ENCODE measurements at places on chromosomes 13 and 19.

DNA sequence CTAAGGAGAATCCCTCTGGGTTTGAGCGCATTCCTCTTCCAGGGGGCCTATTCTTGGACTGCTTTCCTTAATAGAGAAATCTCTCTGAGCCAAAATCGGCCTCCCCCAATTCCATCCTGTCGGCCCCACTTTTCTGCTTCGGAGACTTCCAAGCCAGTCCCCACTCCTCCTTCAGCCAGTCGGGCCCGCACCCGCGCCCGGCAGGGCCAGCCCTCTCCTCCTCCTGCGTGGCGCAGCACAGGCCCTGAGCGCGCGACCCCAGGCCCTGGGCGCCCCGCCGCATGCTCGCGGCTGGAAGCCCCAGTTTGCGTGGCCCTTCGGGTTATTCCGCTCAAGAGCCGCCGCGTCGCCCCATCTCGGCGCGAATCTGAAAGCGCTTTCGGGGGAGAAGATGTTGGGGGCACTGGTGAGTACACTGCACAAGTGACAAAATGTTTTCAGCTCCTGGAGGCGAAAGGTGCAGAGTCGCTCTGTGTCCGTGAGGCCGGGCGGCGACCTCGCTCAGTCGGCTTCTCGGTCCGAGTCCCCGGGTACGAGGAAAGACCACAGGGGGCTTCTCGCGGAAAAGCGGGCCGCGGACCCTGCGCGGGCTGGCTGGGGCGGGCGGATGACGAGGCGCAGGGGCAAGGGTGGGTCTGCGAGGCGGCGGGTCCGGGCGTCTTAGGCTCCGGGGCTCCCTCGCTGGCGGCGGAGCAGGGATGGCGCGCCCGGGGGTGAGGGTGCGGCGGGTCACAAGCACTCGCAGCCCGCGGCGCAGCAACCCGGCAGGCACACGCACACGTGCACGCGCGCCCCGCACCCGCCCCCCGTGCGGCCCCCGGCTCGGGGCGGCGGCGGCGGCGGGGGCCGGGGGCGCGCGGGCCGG is at the start of gene IL17D:
IL17D (plus strand) TSS at position 785 of the 865 bp plus-strand sequence. CDS start 303 bp downstream, outside the sequence.
- peak; percentile 7 for DNase-seq

GRCh38 chr13:40388617-40389016 is 277.8 kb downstream of the FOXO1 start:
- DNase-seq, result no peak

GRCh38 chr19:54014920-54015560 is 23.6 kb downstream of the CACNG6 start:
- no peak for DNase-seq

GRCh38 chr13:64723724-64724123 is 2506.4 kb downstream of the PCDH9 start:
- peak; percentile 90 for DNase-seq

GRCh38 chr19:18906605-18907519 is 10.9 kb upstream of the CERS1 start:
- DNase-seq, result no peak

GRCh38 chr19:54532528-54532927 is 29.9 kb downstream of the LAIR2 start:
- no peak for DNase-seq

DNA sequence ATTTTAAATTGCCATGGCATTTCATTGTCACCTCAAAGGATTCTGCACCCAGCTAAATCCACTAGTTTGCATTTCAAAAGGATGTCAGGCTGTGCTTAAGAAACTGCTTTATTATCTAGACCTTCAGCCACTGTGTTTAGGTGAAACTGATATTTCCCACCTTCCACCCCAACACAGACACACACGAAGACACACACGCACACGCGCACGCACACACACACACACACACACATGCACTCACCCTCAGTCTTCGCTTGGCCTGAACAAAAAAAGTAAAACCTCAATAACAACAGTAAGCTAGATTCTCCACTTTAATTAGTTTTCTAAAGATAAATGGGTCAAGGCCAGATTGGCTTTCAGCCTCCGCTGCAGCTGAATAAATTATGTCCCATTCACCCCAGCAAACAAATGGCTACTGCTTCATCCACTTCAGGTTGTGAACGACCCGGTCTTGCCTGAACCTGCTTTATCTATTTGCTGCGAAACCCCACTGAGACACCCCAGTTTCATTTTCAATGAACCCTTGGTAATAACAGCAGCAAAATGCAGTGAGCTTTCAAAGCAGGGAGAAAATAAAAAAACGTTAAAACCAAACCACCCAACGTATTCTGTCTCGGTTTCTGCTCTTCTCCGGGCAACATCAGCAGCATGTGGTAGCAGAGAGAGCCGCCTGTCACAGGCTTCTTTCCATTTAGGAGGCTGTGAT is 166.8 kb downstream of the DCT start:
- DNase-seq, result no peak

DNA sequence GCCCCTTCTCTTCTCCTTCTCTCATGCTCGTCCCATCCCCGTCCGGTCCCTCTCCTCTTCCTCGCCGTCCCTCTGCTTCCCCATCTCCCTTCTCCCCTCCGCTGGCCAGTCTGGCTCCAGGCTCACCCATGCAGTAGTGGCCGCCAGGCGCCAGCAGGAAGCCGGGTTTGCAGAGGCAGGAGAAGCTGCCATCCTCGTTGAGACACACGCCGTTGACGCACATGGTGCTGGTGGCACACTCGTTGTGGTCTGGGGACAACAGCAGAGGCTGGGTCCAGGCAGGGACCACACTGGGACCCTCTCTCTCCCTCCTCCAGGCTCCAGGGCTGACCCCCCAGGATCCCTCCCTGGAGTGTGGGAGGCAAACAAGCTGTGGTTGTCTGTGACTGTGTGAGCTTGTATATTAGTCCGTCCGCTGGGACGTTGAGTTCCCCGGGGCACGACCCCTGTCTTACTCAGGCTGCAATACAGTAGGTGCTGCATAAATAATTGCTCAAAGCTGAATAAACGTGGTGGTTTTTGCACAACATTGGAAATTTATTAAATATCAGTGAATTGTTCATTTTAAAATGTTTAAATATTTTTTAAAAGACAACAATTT is 16.4 kb downstream of the FBN3 start:
- no peak for DNase-seq

DNA sequence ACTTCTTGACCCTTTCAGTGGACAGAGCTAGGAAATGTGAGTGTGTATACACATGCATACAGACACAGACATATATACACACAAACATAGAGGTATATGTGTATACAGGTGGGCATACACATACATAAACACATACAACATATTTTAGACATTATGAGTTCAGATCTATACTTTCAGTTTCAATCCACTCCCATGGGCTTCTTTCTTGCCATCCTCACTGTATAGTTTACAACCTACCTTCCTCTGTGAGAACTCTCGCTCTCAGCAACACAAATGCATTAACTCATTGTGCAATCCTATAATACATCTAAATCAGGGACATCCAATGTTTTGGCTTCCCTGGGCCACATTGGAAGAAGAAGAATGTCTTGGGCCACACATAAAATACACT is 21.2 kb upstream of the SCEL start:
- DNase-seq, result no peak

- peak; percentile 63 for DNase-seq
Observed at GRCh38 chr19:53597023-53597422, 34.8 kb upstream of the DPRX start.

- peak; percentile 67 for DNase-seq
Observed at GRCh38 chr19:55486971-55487923, 989 bp upstream of the SSC5D start.

- peak; percentile 65 for DNase-seq
Observed at GRCh38 chr13:41917641-41918040, 43.3 kb downstream of the VWA8 start.

DNA sequence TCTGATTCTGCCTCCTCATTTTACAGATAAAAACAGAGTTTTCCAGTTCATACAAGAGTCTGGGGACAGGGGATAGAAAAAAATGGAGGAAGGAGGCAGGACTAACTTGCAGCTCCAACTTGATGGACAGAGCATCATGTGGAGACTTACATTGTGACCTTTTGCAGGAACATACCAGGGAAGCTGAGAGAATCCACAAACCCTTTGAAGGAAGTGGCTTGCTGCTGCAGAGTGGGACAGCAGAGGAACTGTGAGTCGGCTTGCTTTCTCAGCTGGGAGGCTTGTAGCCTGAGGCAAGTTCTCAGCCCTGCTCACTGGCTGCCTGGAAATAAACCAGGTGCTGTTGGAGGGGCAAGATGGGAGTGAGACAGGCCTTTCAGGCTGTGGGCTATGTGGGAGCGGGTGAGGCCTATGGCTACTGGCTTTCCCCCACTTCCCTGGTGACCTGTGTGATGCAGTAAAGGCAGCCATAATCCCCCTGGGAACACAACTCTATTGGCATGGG is 614.4 kb downstream of the KCTD12 start:
- DNase-seq, result no peak

DNA sequence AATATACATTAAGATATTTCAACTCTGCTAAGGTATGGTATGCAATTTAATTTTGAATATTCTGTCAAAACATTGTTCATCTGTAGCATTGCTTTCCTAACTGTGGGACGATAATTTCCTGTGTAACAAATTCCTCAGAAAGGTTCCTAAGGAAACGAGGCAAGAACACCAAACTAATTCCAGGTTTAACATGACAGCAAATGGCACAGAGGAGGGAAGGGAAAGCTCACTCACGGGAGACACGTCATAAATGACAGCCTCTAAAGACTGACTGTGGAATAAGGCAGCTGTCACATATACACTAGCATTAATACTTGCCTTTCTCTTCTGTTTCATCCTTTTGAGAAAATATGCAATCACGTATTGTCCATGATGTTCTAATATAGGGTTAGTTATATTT is 380.6 kb downstream of the LIG4 start:
- DNase-seq, result peak; percentile 5

- no peak for DNase-seq
Observed at GRCh38 chr13:40476175-40476958, 190.1 kb downstream of the FOXO1 start.

DNA sequence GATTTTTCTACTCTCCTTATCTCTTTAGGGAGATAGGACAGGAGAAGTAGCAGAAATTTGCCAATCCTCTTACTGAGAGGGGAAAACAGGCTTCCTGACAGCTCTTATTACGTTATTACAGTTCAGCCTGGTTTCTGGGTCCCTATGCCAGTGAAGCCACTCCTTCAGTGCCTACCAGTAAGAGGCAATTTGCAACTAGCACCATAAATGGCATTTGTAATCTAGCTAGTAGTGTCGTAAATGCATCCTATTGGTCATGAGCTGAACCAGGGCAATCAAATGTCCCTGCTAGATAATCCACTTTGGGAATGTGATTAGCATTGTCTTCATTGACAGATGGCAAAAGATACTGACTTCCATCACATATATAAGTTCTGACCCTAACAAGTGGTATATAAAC is 428.8 kb downstream of the DCT start:
- no peak for DNase-seq

GRCh38 chr19:56538254-56538760 is 441 bp upstream of the ZFP28 start:
- DNase-seq, result peak; percentile 87

- no peak for DNase-seq
Observed at GRCh38 chr19:8491574-8491973, 10.9 kb downstream of the PRAM1 start.
